NCI-H1436 treated with DMSO at 0.1 percent for 48 hours (cell line): ENCODE measurements at places on chromosomes 5 and 9.

GRCh38 chr9:23826120-23826629 is at the start of gene ELAVL2:
Gene ELAVL2 (minus strand): TSS chr9:23826240. CDS start chr9:23762234, 64,006 bp downstream.
- peak; percentile 75 for DNase-seq

GRCh38 chr5:142925795-142926194 is 155.6 kb downstream of the ARHGAP26 start:
- no peak for DNase-seq

GRCh38 chr5:56278335-56278753 is 45.2 kb upstream of the ANKRD55 start:
- DNase-seq: no peak

GRCh38 chr5:79938468-79938867 is 52.6 kb downstream of the MTX3 start:
- DNase-seq: no peak

GRCh38 chr5:150846654-150847333 is 473 bp downstream of the IRGM start:
- peak; percentile 65 for DNase-seq

DNA sequence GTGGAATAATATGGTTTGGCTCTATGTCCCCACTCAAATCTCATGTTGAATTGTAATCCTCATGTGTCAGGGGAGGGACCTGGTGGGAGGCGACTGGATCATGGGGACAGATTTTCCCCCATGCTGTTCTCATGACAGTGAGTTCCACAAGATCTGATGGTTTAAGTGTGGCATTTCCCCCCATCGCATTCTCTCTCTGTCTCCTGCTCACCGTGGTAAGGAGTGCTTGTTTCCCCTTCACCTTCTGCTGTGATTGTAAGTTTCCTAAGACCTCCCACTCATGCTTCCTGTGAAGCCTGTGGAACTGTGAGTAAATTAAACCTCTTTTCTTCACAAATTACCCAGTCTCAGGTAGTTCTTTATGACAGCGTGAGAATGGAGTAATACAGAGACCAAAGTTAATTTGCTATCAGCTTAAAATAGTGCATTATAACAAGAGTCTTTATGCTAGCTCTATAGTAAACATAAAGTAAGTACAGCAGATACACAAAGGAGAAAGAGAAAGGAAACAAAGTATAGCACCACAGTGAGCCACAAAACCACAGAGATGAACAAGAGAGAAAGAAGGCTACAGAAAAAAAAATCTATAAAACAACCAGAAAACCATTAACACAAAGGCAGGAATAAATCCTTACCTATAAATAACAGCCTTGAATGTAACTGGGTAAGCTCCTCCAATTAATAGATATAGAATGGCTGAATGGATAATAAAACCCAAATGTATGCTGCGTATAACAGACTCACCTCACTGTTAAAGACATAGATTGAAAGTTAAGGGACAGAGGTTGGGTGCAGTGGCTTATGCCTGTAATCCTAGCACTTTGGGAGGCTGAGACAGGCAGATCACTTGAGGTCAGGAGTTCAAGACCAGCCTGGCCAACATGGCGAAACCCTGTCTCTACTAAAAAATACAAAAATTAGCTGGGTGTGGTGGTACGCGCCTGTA is 39.7 kb downstream of the RAPGEF6 start:
- no peak for DNase-seq

GRCh38 chr9:114776683-114777399 is 29.0 kb downstream of the TNFSF15 start:
- DNase-seq: no peak

DNA sequence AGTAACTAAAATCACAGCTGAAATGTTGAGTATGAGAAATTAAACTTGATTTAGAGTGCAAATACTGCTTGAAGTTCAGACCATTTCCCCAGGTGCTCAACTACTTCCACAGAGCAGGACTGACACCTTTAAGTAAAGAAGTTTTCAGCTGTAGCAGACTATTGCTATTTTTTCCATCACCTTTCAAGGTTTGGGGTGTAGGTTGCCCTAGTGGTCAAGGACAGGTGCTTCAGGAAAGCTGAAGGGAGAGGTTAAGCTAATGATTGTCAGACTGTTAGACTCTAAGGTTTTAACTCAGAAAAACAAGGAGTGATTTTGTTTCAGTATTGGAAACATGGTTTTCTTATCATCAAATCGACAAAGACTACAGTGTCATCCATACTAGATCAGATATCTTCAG is 162.1 kb downstream of the CCDC192 start:
- no peak for DNase-seq

- DNase-seq: no peak
Observed at GRCh38 chr5:92337772-92338234, 954.7 kb upstream of the ARRDC3 start.

- no peak for DNase-seq
Observed at GRCh38 chr5:132445640-132445923, 45.0 kb downstream of the IRF1 start.

- no peak for DNase-seq
Observed at GRCh38 chr5:130068101-130068500, 163.8 kb downstream of the CHSY3 start.

DNA sequence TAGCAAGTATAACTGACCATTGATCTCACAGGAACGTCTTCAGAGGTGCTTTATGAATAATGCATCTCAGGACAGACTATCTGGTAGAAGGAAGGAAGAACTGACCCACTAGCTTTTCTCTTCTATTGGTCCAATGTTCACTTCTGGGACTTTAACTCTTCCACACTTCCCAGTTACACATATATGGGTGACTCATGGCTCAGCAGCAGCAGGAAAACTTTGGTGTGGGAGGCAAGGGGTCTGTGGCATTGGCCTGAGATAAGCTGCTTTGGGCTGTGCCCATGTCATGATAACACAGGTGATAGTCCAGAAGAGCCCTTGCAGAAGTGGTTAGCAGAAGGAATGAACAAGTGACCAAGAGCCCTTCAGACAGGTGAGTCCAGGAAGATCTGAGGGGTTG is 148.8 kb downstream of the RAB3C start:
- DNase-seq: no peak

- DNase-seq: no peak
Observed at GRCh38 chr9:135029871-135030565, 57.5 kb upstream of the OLFM1 start.

DNA sequence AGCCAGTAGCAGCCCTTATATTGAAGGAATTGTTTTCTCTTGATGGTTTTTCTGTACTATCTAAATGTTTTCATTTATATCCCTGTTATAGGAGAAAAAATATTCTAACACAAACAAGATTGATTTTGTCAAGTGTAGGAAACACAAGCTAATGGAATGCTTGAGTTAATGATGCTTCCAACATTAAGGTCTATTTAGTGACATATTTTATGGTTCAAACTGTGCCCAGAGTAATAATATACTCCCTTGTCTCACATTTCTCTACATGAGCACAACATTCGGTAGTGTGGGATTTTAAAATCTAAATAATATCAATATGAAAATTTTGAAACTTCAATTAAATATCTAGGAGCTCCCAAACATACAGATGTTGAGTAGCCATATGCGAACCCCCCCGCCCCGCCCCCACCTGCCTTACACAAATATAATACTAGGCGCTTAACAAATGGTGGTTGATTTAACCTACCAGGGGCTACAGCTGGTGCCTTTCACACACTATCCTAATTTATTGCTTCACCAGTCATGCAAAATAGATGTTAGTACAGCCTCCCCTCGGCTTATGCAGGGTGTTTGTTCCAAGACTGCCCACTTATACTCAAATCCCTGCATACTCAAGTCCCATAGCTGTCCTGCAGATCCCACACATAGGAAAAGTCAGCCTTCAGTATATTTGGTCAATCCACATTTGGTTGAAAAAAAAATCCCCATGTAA is 124.1 kb upstream of the ACO1 start:
- DNase-seq: no peak

- no peak for DNase-seq
Observed at GRCh38 chr5:179184521-179185050, 124.4 kb downstream of the ZNF354C start.

DNA sequence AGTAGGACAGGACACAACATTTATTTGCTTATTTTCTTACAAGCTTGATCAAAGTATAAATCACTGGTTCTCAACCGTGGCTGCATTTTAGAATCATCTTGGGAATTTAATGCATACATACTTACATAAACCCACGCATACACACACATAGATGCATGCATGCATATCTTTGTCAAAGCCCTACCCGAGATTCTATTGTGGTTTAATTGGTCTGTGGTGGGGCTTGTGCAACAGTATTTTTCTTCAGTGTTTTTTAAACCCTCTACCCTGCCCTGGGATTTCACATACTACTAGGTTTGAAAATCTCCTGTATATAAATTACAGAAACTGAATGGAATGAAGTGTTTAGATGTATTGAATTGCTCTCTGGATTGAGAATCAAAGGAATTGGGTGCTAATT is 1166.2 kb downstream of the MAT2B start:
- no peak for DNase-seq

DNA sequence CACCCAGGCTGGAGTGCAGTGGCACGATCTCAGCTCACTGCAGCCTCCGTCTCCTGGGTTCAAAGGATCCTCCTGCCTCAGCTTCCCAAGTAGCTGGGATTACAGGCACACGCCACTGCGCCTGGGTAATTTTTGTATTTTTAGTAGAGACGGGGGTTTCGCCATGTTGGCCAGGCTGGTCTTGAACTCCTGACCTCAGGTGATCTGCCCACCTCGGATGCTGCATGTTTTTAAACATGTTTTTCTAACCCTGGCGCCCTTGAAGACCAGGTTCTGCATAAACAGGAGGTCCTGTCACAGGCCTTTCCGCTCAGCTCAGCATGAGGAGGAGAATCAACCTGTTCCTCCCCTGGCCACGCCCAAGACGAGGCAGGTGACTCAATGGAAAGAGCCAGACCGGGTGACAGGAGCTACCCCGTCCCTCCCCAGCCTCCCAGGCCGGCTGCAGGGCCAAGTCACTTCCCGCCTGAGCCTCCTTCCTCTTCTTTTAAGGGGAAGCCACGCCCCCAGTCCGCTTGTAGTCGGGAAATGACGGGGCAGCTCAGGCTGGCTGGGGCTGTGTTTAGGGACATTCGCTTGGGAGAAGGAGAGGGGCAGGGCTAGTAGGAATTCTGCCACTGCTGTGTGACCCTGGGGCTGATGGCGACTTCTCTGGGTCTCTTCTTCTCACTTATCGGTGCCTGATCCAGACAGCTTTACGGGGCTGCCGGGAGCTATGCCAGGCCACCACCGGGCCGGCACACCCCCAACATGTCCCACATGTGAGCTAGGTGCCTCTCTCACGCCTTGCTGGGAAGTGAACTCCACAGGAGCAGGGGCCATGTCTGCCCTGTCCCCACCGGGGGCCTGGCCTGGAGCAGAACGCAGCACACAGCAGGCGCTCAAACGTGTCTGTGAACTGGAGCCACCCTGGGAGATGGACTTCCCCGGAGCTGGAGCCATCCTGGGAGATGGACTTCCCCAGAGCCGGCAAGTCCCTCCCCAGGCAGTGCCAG is 6.1 kb downstream of the NOTCH1 start:
- DNase-seq: no peak

DNA sequence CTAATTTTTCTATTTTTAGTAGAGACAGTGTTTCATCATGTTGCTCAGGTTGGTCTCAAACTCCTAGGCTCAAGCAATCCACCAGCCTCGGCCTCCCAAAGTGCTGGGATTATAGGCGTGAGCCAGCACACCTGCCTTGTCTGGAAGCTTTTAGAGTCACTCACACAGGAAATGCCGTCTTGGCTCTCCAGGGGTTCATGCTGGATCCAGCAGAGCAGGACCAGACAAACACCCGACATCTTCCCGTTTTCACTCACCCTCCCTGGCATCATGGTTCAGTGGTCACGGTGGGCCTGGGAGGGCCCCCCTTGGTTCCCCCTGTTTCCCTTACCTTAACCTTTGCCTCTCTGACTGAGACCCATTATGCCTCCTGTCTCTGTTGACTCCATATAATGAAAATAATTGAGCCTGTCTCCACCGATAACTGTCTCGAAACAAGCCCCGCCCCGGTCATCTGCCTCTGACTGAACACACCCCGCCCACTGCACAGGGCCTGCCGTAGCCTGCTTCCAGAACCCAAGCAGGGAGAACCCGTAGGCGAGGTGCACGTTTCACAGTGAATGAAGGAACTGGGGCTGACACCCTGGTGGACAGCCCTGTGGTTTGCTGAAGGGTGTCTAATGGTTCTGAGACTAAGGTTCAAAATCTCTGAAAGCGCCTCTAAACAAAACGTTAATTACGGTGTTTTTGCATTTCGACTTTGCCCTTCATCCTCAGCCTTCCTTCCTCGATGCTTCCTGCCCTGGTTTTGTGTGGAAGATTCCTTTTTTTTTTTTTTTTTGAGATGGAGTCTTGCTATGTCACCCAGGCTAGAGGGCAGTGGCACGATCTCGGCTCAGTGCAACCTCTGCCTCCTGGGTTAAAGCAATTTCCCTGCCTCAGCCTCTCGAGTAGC is 39.7 kb upstream of the SPRY4 start:
- peak; percentile 76 for DNase-seq

DNA sequence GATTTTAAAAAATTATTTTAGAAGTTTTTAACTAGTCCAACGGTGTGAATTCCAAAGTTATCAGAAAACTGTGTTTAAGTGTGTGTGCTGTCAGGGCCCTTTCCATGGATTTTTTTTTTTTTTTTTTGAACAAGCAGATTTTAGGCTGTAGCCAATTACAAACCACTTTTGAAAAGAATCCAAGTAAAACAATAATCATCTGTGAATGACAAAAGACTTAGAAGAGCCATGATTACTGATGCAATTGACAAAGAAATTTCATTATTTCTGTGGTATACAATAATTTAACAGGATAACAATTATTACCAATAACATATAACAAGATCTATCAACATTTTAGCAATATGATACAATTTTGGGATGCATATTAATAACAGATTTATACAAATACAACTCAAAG is 16.2 kb upstream of the PAIP1 start:
- DNase-seq: no peak

- no peak for DNase-seq
Observed at GRCh38 chr5:33317271-33317670, 123.5 kb upstream of the TARS1 start.

DNA sequence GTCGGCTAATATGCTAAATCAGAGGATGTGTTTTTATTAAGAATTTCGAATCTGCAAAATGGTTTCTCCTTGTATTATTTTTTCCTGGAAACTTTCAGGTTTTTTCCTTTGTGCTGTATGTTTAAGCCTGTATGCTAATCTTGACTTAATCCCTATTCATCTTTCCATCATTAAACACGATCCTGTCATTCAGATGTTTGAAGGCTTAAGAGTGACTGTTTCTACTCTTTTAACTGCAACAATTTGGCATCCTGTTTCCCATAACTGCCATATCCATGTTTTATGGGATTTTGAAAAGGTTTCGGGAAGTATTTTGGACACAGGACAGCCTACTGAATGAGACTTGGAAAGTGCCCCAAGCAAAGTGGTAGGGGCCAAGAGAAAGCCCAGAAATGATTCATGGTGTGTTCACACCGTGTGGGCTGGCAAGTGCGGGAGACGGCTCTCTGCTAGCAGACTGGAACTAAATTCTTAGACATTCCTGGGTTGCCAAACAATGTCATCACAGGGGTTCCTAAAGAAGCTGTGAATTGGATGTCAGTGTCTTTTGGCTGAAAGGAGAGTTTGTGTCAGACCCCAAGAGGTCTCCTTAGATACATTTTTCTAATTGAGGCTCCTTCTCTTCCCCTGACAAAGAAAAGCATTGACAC is 125.4 kb upstream of the ADAMTS16 start:
- no peak for DNase-seq

GRCh38 chr5:2557435-2557834 is 194.0 kb downstream of the IRX2 start:
- DNase-seq: no peak
